ENCODE measurements at places on chromosomes 12 and 14.

DNA sequence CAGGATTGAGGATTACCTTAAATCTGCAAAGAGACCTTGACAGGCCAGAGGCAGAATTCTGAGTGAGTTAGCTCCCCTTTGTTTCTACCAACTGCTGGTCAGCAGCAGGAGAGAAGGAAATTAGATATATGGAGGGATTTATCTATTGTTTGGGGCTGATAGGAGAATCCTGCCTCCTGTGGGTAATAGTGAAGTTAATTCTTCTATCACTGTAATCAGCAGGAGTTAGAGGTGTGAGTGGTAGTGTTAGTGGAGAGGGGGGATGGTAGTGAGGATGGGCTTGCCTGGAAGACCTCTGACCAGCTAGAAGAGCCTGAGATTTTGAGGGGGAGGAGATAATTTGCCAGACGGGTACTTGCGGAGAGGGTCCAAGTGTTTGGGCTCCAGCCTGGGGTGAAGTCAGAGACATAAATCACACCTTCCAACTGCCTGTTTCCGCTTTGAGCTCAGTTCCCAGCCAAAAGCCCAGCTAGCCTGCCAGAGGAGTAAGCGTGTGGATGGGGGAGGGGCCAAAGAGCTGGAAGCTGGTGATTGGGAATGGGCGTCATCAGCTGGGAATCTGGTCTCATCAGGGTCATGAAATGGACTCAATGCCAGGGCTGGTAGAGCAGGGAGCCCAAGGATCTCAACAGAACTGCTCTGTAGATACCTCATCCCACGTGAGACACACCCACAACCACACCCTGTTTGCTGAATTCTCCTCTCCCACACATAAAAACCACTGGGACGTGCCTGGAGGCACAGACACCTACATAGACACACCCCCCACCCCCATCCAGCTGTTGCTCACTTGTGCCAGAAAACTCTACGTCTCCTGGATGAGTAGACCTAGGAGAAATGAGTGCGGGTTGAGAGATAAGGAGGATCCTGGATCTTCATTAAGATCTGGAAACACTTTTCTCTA is 13.1 kb upstream of the ITGA5 start:
- DNase-seq, result peak; percentile 44

GRCh38 chr14:99699861-99700260 is 15.8 kb downstream of the CYP46A1 start:
- no peak for DNase-seq

GRCh38 chr14:71524320-71524982 is 407.8 kb upstream of the RGS6 start:
- DNase-seq, result no peak

GRCh38 chr12:122171399-122171798 is 2.6 kb downstream of the IL31 start:
- no peak for DNase-seq

DNA sequence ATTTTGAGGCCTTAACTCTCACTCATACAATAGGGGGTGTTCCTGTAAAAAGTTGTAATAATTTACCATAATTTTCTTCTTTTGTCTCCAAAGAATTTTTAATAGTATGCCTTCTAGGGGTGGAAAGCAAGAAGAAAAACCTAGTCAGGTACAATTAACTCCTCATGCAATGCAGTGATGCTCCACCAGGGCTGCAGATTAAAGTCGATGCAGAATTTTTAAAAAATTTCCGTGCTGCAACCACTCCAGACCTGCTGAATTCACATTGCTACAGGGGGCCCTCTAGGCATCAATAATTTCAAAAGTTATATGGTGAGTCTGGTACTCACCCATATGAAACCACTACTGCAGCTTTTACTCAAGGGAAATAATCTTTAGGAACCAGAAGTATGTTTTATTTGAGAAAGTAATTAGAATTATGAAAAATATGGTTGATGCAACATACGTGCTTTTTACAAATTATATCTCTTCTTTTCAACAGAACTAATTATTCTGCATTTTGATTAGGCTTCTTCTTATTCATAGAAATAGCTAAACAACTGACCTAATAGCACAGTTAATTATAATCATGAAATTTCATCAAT is 353.2 kb downstream of the BCAT1 start:
- no peak for DNase-seq

- DNase-seq, result no peak
Measured at GRCh38 chr14:22923746-22924145, 4.8 kb upstream of the RBM23 start.

- DNase-seq, result no peak
Measured at GRCh38 chr12:80491166-80491565, 47.1 kb downstream of the PTPRQ start.

DNA sequence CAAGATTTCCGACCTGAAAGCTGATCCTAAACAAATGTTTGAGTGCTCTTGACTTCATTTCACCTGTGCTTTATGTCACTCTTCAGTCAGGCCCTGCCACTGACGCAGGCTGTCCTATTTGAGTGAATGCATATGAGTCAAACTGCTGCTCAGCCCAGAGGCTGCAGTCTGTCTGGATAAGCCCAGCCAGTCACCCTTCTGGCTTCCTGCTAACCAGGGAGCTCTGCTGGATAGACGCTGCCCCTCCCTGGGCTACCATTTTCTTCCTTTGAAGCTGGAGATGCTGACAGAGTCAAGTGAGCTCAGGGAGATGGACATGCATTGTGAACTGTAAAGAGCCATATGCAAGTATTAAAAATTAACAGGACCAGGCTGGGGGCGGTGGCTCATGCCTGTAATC is 5.1 kb upstream of the TUNAR start:
- no peak for DNase-seq

DNA sequence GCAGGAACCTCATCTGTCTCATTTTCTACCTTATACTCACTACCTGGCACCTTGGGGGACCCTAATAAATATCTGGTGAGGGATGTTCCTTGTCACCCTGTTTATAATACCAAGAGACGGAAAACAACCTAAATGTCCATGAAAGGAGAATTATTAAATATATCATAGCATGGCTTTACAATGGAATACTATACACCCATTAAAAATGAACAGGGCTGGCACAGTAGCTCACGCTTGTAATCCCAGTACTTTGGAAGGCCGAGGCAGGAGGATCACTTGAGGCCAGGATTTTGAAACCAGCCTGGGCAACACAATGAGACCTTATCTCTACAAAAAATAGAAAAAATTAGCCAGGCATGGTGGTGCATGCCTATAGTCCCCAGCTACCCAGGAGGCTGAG is 34.3 kb upstream of the SPPL3 start:
- no peak for DNase-seq

DNA sequence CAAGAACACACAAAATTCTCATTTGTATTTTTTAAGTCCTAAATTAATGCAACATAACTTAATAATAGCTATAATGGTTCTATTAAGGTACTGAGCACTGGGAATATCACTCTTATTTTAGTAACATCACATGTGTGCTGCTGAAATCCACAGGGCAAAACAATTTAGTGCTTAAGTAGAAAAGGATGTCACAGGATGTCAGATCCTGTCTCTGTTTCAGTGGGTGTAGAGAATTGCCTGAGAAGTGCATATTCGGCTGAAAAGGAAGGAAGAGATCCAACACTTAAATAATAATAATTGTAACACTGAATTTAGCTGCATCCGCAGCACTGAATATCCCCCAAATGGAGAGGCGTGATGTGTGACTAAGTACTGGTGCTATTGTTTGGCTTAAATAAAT is 8.6 kb downstream of the LDHB start:
- no peak for DNase-seq

GRCh38 chr12:6962285-6963015 is 8.0 kb downstream of the PHB2 start:
- no peak for DNase-seq

GRCh38 chr14:80762641-80763228 is 178.8 kb downstream of the CEP128 start:
- DNase-seq, result no peak

DNA sequence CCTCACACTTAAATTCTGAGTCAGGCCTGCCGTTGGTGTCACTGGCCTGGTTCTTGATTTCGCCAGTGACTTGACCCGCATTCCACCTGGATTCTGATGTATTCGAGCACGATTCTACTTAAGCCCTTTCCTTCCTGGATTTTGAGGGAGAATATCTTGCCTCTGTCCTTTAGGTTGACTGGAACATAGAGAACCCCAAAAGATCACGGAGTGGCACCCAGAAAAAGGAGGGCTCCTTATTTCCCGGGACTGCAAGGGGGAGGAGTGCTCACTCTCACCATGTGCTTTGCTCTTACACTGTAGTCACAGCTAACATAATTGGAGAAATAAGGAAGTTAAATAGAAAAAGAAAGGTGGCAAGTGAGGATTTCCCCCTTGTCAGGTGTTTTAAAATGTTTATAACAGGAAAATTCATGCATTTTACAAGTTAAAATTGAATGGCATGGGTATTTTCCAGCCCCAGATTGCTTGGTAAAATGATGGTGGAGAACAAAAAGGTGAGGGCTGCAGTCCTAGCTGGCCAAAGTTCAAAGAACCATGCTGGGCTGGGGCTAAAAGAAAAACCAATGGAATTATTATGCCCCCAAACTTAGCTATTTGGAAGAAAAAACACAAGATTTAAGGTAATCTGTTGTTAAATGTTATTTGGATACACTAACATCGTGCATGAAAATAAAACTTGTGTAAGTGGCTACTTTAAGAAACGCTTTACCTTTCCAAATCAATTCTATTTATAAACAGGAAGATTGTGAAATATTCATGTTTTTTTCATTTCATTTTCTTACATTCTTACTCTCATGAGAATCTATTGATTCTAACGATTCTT is 8.9 kb downstream of the FOXA1 start:
- no peak for DNase-seq

DNA sequence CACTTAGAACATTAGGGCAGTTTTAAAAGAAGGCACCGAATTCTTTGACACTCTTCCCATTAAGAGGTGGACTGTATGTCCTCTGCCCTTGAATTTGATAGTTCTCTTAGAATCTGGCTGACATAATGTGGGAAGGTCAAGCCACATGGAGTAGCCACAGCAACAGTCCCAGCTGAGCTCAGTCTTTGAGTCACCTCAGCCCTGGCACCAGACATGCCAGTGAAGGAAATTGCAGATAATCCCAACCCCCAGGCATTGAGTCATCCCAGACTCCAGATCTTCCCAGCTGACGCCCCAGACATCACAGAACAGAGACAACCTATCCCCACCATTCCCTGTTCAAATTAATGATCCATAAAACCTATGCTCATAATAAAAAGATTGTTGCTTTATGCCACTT is 83.4 kb downstream of the GTF2A1 start:
- DNase-seq, result no peak

- DNase-seq, result no peak
Measured at GRCh38 chr12:5882511-5883190, 62.4 kb downstream of the ANO2 start.

- DNase-seq, result no peak
Measured at GRCh38 chr14:52873694-52874093, 77.2 kb downstream of the FERMT2 start.

DNA sequence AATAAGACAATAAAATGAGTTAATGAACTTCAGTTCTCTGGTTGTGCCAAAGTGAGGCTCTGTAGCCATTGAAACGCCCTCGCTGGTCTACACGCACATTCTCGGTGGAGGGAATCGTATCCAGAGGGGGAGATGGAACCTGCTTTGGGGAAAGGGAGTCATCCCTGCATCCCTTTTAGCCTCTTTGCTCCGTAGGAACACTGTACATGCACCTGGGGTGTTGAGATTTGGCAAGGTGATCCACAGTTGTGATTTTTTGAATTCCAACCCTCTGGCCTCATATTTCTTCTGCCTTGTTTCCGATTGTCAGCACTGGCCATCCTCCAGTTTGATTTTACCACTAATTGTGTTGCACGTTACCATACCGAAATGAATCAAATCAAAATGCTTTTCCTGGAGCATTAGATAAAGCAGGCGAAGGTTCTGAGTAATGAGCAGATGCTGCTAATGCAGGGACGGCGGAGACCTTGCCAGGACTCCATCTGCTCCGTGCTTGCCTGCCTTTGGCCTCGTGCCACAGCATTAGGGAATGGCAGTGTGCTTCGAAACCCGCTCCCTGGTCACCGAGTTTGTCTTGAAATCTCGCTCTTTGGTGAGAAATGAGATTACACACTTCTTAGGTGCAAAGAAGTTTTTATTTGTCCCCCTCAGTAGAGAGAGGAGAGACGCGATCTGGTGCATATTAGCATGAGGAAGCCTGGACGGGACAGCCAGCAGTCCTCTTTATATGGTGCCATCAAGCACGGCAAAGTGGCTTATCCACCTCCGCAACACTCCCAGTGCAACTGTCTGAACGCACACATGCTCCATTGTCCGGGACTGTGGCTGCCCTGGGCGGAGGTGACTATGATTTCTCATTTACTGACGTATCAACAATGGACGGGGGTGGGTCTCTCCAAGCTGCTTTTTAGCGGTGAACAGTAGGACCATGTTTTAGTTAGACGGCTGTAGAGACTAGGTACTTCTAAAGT is 59.1 kb downstream of the FBXW8 start:
- DNase-seq, result no peak

- DNase-seq, result no peak
Measured at GRCh38 chr12:3951380-3952135, 78.4 kb upstream of the PARP11 start.

DNA sequence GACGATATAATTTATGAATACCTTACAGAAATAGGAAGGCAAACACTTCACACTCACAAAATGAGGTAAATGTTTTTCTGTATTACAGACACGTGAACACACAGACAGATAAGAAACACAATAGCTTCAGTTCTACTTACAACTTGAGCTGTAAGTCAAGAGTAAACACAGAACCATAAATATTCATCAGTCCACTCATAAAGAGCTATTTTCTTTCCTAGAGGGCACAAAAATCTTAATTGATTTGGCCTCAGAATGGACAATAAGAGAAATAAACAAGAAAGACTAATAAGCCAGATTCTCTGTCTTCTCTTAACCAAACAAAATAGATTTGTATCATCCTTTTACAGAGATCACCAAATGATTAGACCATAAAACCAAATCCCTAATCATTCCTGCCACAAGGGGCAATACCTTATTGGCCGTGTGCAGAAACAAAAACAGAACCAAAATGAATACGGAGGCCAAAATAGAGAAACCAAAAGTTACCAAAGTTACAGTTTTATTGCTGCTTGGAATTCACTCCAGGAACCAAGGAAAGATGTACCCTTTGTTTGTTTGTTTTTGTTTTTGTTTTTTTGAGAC is 38.1 kb upstream of the GARIN2 start:
- DNase-seq, result no peak

DNA sequence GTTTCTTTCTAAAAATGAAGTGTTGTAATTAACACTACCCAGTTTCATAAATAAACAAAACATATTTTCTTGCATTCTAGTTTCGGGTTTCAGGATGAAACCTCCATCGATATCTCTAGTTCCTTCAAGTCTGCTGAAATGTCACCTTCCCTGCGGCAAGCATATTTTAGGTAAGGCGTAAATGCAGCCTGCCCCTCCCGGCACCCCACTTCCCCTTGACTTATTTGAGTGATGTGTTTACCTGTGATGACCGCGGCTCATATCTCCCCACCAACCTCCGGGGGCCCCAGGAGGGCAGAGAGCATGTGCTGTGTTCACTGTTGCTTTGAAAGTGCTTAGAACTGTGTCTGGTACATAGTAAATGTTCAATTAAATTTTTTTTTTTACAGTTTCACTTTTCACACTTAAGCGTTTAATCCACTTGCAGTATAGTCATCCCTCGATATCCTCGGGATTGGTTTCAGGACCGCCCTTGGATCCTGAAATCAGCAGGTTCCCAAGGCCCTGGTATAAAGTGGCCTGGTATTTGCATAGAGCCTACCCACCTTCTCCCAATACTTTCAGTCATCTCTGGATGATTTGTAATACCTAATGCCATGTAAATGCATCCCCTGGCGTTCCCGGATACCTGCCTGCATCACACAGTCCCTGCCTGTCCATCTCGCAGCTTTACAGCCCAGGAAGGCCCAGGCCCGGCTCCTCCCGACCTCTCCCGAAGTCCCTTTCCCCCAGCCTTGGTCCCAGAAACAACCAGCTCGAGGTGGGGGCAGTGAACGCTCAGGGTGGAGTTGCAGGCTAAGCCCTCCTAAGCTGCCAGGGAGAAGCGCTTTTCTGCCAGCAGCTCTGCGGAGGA is 40.2 kb upstream of the FBRSL1 start:
- no peak for DNase-seq
